Activated CD8-positive, alpha-beta memory T cell treated with anti-CD3 and anti-CD28 coated beads, Interleukin-2, amount 50 U/mL, for 48 hours (primary cell): ENCODE measurements at places on chromosomes 6 and 20.

- no peak for DNase-seq
Measured at GRCh38 chr20:57410398-57410920, 19.3 kb downstream of the RBM38 start.

DNA sequence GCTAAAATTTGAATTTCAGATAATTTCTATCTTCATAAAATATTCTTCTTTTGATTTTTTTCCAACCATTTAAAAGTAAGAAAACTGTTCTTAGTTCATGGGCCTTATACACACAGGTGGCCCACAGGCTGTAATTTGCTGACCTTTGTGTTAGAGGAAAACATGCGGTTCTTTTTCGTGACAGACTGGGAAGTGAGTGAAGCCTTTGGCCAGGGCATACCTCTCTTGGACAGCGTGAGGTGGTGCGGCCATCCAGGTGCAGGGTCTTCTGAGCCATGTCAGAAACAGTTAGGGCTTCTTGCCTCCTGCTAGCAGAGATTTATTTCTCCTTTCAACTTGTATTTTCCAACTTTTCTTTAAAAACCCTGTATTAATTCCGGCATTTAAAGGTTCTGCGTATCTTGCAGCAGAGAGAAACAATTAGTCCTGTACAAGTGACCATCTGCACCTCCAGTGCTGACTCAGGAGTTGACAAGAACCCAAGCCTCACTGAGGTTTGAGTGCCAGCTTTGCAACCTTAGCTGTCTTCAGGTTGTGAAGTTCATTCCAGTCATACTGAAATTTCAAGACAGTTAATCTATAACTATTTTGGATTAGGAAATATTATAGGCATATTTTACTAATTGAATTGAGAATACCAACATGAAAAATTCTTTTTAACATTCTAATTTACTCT, 177.8 kb downstream of the LY86 start:
- DNase-seq = no peak

DNA sequence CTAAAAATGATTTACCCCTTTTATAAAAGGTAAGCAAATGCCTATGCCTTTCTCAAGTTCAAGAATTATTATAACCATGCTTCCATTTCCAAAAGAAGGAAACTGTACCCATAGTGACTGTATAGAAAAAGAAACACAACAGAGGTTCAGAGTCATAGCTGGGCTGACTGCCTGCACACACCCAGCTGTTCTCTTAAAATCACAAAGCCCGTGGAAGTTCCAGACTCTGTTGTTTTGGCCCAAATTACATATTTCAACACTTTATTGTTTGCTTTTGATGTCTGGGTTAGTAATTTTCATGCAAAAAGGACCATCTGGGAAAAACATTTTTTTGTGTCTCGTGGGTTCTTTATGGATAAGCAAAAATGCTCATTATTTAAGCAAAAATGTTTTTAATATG, 99.2 kb downstream of the LCA5 start:
- DNase-seq = no peak

GRCh38 chr20:46118481-46119020, 437 bp downstream of the CD40 start:
- peak; percentile 54 for DNase-seq

DNA sequence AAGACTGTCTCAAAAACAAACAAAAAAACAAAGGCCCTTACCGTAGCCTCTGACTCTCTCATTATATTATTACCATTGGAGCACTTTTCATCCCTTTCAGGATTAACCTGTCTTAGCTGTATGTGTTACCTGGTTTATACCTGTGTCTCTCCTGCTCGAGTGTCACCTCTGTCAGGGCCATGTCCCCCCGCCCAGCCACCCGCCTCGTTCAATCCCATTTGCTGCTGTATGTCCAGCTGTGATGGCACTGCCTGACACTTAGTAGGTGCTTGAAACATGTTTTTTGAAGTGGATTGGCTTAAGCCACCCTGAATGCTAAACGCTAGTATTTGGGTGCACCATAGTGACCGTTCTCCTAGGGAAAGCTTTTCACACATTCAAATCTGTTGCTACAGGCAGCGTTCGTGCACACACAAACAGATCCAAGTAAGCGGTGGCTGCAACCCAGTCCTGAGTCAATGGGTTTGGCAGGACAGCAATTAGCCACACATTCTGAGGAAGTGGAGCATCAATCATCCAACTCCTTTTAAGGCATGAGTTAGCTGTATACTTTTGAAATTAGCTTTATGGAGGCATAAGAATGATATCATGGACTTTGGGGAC, 98.9 kb upstream of the ZNF217 start:
- DNase-seq = no peak

DNA sequence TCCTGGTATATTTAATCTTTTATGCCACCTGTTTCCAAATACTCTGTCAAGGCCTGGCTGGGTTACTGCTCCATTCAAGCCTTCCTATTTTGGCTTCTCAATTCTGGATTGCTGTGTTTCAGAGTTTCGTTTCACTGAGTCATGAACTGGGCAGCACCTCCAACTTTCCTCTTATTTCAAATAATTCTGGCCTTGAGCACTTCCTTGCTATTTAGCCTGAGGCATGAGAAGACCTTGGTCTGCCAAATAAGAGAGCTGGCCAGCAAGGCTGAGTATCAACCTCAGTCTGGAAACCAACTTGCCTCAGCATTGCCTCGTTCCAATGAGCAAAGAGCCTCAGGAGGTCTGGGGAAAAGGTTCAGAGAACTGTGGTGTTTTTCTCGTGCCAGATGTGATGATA, 66.6 kb downstream of the TNFAIP3 start:
- no peak for DNase-seq

DNA sequence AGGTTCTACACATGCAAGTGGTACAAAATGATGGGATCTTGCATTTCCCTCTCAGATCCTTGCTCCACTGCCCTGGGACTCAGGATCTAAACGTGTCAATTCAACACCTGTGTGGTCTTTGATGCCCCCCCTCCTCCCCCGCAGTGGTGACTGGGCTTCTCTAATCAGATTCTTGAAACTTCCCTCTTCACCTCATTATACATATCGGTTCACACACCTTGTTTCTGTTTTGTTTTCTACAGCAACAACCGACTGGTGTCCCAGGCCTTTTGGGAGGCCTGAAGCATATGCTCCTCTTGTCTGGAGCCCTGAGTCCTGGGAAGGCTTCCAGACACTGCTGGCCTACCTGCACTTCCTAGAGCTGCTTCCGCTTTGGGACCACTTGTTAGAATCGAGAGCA, 20.0 kb downstream of the SAMD3 start:
- no peak for DNase-seq

DNA sequence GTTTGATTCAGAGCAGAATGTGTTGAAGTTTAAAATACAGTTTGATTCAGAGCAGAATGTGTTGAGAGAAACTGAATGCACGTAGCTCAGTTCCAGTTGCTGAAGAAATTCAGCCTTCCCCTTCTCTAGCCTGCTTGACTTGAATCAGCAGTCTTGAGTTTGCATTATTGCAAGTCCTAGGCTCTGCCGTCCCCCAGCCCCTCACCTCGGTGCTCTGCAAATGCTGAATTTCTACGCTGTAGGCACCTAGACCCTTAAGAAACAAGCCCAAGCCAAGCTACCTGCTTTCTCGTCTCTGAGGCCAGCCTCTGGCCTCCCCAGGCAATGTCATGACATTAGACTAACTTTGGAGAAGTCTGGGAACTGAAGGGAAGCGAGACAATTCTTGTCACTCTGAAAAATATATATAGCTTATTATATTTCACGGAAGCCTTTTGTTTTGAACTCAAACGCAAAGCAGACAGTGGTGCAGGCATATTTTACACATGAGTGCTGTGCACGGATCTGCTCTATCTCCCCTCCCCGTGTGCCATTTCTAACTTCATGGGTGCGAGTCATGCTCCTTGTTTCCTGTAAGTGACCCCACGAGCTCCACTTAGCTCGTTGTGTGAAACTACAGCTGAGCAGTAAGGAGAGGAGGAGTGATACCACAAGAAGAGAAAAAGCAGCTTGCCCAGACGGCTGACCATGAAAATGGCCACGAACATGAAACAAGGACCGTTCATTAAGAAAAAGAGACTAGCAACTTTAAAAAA, 71.4 kb upstream of the DUSP22 start:
- DNase-seq = no peak

- no peak for DNase-seq
Measured at GRCh38 chr6:32082935-32083334, 26.2 kb downstream of the TNXB start.

DNA sequence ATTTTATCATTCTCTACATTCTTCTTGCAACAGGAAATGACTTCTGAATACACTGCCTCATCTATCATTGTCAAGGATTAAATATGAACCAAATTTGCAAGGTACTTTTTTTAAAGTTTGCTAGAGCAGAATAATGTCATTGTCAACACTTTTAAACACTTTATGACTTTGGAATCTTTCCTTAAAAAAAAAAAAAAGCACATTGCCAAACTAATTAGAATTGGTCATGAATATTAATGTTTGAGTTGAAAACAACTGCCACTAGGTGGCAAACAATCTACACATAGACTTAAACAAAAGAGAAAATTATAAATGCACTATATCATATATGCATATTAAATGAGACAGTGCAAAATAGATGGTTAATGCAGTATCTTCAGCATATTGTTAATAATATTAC, 32.5 kb upstream of the TMEM244 start:
- DNase-seq = no peak

DNA sequence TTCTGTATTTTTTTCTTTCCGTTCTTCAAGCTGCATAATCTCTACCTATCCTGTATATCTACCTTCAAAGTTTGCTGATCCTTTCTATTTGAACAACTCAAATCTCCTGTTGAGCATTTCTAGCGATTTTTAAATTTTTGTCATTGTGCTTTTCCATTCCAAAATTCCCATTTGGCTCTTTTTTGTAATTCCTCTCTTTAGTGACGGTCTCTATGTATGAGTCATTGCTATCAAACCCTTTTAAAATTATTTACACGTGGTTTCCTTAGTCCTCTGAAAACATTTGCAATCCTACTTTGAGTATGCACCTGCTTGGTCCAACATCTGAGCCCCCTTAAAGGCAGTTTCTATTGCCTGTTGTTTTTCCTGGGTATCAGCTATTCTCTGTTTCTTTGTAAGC, 100.5 kb upstream of the FOXC1 start:
- DNase-seq = no peak

DNA sequence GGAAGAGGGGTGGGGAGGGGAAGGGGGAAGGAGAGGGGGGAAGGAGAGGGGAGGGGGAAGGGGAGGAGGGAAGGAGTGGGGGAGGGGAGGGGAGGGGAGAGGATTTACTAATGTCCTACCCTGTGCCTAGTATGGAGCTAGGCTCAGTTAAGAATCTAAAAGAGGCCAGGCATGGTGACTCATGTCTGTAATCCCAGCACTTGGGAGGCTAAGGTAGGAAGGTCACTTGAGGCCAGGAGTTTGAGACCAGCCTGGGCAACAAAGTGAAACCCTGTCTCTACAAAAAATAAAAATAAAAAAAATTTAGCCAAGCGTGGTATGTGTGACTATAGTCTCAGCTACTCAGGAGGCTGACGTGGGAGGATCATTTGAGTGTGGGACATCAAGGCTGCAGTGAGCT, 13.0 kb downstream of the UBE2J1 start:
- DNase-seq = no peak

- no peak for DNase-seq
Measured at GRCh38 chr6:46175446-46175845, 4.7 kb upstream of the ENPP5 start.

DNA sequence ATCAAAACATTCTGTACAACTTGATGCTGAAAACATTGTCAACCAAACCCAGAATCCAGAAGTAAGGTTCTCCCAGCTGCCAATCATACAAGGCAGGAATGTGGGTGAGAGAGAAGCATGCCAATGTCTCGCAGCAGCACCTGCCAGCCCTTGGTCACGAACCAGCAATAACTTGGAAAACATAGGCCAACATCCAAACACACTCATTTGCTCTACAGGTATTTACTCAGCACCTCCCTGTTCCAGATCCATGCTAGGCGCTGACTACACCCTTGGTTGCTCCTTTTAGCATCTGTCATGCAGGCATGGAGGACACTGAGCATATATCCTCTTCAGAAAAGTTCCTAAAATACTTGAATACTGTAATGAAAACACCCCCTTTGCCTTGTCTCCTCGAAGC, 63.6 kb downstream of the FAXC start:
- DNase-seq = no peak

- no peak for DNase-seq
Measured at GRCh38 chr6:157152556-157152955, 170.8 kb downstream of the TMEM242 start.

DNA sequence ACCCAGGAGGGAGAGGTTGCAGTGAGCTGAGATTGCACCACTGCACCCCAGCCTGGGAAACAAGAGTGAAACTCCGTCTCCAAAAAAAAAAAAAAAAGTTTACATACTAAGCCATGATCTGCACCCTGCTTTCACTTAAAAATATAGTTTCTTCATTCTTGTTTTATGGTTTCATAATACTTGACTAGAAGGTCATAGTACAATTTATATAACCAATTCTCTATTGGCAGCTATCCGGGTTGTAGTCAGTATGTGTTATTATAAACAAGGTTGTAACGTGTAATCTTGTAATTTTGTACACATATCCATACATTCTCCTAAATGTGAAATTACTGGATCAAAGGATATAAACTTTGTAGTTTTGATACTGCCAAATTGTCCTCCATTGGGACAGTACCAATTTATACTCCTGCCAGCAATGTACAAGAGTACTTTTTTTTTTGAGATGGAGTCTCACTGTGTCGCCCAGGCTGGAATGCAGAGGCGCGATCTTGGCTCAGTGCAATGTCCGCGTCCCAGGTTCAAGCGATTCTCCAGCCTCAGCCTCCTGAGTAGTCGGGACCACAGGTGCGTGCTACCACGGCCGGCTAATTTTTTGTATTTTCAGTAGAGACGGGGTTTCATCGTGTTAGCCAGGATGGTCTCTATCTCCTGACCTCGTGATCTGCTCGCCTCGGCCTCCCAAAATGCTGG, 144.8 kb downstream of the GJA10 start:
- no peak for DNase-seq

DNA sequence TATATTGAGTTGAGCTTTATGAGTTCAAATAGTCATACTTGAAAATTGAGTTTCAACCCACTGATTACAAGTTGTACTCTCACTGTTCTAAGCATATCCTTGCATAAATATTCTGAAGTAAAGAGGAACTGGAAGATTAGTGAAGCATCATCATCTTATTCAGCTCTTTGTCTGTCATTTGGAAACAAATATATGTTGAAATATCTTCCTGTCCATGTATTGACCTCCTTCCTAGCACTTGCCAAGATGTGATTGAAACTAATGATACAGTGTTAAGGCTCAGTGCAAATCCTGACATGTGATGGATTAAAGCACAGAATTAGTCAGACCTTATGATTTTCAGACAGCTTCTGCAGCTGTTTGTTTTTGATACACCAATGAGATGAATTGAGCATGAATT, 434.3 kb downstream of the TBC1D32 start:
- no peak for DNase-seq

GRCh38 chr6:119559586-119559985, 210.0 kb upstream of the MAN1A1 start:
- no peak for DNase-seq

GRCh38 chr6:103538381-103538780, 1321.3 kb downstream of the HACE1 start:
- no peak for DNase-seq
